ENCODE measurements at places on chromosomes 11 and 22.

GRCh38 chr11:1348146-1348795 lies 38.8 kb upstream of the TOLLIP start:
- no peak for DNase-seq

- DNase-seq: peak; percentile 35
Observed at GRCh38 chr11:132114185-132114584, 743.8 kb downstream of the NTM start.

DNA sequence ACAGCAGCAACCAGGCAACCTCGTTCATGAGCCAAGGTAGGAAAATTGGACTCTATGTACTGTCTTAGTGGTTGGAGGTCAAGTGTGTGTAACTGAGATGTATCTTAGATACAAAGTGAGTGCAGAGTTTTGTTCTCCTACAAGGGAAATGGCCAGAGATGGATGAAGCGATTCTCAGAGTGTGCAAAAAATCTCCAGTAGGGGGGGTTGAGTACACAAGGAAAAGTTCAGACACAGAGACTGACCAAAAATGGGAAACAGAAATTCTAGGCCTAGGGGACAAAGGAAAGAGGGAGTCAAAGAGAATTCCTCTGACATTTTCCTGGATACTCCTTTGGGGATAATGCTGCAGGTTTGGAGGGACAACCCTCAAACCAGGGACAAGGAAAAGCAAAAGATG lies 38.2 kb upstream of the OR5AK2 start:
- no peak for DNase-seq

DNA sequence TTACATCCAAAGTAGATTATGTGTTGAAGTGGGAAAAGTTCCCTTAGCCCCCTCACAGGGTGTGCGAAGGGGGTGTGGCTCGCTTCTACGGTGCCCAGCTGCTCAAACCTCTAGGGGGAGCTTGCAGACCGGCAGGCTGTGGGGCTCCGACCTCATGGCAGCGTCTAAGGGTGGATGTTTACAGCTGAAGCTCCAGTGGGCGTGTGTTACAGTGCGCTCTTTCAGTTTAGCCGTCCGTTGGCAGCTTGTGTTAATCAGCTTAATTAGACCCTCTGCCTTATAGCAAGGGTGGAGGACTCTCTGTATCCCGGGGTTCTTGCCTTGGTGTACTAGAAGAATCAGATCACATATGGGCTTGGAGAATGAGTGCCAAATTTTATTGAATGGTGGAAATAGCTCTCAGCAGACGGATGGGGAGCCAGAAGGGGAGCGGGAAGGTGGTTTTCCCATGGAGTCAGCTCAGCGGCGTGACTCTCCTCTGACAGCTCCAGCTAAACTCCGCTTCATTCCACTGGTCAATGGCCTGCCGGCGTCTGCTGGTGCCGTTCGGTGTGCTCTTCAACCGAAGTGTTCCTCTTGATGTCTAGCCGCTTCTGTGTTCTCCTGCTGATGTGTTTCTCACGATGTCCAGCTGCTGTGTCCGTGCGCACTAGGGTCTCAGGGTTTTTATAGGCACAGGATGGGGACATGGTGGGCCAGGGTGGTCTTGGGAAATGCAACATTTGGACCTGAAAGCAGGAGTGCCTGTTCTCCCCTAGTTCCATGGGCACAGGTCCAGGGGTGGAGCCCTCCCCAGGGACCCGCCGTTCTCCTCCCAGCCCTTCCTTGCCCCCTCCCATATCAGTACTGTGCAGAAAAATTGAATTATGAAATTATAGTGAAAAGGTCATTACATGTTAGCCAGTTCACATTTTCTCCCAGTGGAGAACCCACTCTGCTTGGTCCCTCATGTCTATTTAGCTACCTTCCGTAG lies 28.6 kb upstream of the OR10G7 start:
- DNase-seq: peak; percentile 18

- no peak for DNase-seq
Observed at GRCh38 chr11:127223026-127223425, 222.5 kb upstream of the KIRREL3 start.

DNA sequence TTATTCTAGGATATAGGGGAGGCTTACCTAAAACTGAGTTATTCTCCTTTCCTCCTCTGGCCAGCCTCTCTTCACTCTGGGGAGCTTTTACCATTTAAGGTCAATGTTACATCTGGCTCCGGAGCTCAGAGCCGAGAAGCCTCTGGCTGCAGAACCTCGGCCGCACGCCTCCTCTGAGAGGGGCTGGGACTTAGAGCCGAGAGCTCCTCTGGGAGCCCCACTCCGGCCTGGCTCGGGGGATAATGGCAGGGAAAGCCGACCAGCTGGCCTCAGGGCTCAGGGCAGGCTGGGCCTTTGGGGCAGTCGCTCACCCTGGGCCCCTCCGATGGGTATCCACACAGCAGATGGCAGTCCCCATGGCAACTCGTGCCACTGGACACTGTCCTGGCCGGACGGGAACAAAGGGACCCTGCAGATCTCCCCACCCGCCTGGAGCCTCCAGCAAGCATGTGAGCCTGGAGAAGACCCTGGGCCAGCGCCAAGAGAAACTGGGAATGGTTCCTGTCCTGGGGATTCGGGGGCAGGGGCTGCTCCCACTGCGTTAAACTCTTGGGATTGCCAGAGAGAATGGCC lies at the start of gene IRAG1:
Gene IRAG1 (minus strand): TSS at position 247 of the 573 bp plus-strand sequence. CDS start 153 bp downstream, at position 94.
- peak; percentile 69 for DNase-seq

DNA sequence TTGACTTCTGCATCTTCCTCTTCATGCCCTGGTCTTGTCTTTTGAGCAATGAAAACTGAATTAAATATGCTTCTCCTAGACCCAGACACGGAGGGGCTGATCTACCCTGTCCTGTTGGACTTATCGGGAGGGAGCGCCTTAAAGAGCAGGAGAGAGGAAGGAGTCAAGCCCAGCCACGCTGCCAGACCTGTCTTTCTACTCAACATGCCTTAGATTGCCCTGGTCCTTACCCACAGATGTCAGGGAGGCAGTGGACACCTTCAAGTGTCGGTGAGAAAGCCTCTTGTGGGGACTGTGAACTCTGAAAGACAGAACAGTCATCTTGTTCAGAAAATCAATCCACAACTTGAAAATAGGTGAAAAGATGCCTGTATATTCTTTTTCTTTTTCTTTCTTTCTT lies 61.8 kb downstream of the IRAG1 start:
- DNase-seq: no peak

DNA sequence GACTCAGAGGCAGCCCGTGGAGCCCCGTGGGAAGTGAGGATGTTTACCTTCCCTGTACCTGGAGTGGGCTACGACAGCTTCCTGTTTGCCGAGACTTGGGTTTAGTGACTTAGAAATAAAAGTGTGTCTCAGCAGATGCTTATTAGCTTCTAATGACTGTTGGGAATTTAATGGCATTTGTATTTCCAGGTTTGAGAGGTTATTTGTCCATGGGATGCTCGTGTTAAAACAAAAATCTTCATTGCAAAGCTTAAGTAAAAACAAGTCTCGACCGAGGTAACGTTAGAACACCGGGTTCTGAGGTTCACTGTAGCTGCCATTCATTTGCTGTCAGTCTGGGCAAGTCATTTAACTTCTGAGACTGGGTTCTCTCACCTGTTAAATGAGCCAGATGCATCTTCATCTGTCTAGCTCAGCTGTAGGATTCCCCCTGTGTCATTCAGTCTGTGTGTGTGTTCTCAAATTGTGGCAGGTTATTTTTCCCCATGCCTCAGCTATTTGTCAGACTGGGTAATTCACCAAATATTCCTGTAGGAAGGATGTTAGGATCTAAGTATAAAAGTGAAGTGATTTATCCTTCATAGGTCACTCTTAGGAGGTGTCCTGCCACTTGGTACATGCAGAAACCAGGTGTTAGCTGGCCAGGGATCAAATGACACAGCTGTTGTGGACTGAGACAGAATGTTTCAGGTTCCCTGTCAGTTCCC lies 791 bp downstream of the EI24 start:
- peak; percentile 2 for DNase-seq

GRCh38 chr11:108322666-108323065 lies 99.8 kb downstream of the ATM start:
- no peak for DNase-seq

- no peak for DNase-seq
Observed at GRCh38 chr11:70528046-70528793, 129.9 kb downstream of the CTTN start.

DNA sequence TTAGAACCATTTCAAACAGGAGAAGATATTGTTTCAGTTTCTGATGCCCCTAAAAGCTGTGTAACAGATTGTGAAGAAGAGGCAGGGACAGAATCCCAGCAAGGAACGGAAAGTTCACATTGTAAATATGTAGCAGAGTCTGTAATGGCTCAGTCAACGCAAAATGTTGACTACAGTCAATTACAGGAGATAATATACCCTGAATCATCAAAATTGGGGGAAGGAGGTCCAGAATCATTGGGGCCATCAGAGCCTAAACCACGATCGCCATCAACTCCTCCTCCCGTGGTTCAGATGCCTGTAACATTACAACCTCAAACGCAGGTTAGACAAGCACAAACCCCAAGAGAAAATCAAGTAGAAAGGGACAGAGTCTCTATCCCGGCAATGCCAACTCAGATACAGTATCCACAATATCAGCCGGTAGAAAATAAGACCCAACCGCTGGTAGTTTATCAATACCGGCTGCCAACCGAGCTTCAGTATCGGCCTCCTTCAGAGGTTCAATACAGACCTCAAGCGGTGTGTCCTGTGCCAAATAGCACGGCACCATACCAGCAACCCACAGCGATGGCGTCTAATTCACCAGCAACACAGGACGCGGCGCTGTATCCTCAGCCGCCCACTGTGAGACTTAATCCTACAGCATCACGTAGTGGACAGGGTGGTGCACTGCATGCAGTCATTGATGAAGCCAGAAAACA lies 40.8 kb downstream of the IGLL1 start:
- peak; percentile 75 for DNase-seq

- DNase-seq: no peak
Observed at GRCh38 chr22:48981371-48982061, 846.2 kb downstream of the BRD1 start.

DNA sequence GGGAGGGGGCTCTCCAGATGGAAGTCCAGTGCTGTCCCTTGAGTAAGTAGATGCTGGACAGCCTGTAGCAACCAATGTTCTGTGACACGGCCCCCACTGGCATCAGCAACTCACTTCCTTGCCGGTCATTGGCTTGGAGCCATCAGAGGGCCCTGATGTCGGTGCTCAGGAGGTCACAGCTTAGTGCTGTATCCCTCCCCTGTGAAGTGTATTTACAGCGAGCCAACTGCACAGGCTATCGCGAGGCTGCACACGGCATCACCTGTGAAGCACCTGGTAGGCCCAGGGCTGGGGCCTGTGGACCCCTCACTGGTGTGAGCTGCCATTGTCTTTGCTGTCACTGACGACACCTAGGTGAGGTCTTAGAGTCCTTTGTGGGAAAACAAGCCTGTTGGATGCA lies 13.4 kb upstream of the ACR start:
- DNase-seq: no peak

DNA sequence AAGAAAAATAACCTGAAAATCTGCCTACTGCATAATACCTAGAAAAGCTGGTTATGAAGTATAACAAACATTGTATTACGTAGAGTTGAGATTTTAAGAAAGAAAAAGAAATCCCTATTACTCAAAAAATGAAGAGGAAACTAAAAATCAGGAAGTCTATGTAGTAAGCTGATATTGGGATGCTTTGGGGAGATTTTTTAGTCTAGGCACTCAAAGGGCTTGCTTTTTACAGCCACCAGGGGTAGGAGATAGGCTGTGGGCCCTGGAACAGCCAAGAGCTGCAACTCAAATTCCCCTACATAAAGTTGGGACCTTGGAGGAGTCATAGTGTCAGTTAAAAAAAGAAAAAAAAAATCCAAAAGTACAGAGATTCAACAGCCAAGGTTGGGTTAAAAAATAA lies 90.4 kb downstream of the RELT start:
- no peak for DNase-seq

- no peak for DNase-seq
Observed at GRCh38 chr22:28795932-28796856, 4.2 kb downstream of the XBP1 start.

GRCh38 chr11:134579724-134580609 lies 167.9 kb upstream of the B3GAT1 start:
- DNase-seq: no peak

- no peak for DNase-seq
Observed at GRCh38 chr11:120717042-120717441, 205.5 kb downstream of the GRIK4 start.

GRCh38 chr11:47160753-47161133 lies 15.9 kb downstream of the ARFGAP2 start:
- DNase-seq: no peak

- no peak for DNase-seq
Observed at GRCh38 chr11:55503449-55503848, 50.8 kb upstream of the OR4C15 start.

GRCh38 chr11:2869561-2870427 lies 15.8 kb downstream of the CDKN1C start:
- no peak for DNase-seq

- DNase-seq: no peak
Observed at GRCh38 chr22:32232191-32232830, 22.8 kb downstream of the SLC5A4 start.

- no peak for DNase-seq
Observed at GRCh38 chr22:32882774-32883530, 81.4 kb downstream of the TIMP3 start.

GRCh38 chr11:17694494-17695110 lies 24.8 kb upstream of the MYOD1 start:
- DNase-seq: no peak

DNA sequence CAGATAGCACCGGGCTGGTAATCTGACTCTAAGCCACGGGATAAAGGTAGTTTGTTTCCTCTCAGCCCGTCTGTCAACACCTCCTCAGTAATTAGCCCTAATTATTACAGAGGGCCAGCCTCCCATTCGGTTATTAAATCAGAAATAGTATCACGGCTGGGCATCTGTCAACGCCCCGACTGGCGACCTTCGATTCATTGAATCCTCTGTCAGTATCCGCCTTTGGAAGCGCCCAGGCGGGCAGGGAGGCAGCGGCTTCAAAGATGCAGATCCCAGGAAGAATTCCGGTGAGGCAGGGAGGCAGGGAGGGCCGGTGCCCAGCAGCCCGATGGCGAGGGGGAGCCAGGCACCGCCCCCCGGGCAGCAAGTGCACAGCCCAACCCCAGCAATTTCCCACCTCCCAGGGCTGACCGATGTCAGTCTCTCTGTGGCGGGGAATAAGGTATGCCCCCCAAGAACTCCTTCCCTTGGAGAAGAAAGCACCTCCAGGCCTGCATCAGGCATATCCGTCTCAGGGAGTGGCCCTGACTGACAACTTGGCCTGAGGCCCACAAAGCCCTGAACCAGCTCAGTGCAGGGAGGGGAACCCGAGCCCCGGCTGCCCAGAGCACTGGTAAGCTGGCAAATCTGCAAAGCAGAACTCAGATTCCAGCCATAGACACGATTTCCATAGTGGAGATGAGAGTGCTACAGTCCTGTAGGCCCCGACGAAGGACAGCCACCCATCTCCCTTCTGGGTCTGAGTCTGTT lies 11.4 kb downstream of the GNB1L start:
- DNase-seq: no peak

GRCh38 chr11:77244277-77245027 lies 57.0 kb downstream of the GDPD4 start:
- DNase-seq: peak; percentile 79

Data from AG08395 (cell line).